Head of caudate nucleus (tissue), 42 donors: ENCODE measurements at places on chromosomes 13 and 19.

DNA sequence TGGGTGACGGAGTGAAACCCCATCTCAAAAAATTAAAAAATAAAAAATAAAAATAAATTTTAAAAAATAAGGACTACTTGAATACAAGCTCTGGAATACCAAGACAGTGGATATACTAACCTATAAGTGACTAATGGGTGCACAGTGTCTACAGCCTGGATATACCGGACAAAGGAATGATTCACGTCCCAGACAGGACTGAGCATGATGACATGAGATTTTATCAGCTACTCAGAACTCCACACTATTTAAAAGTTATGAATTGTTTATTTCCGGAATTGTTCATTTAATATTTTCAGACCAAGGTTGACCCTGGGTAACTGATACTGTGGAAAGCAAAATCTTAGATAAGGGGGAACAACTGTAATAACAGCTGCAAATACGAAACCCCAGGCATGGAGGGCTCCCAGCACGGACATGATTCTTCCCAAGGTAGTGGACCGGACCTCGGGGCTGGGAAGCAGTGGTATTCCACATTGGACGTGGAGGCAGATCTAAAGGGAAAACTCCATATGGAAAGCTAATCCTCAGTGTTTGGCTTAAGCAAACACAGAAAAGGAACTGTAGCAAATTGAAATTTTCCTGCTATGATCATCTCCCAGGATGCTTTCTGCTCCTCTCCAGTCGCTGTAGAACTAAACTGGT is 102.6 kb upstream of the TSHZ3 start:
- DNase-seq = no peak

- no peak for DNase-seq
These were observed 78.8 kb upstream of the TPP2 start for GRCh38 chr13:102517959-102518358.

DNA sequence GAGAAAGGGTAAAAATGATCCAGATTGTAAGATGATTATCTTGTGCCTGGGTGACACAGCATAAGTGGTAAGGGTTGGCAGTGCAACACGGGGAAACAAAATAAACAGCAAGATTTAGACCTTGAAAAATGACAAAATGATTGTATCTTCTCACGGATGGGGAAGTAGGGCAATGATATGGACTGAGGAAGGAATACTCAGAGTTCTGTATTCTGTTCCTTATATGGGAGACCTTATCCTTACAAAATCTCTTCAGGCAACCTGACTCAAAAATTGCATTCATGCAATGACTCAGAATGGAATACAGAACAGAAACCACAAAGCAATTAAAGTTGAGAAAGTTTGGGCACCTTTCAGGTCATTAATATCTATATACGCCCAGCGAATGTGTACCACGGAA is 149.0 kb downstream of the HS6ST3 start:
- DNase-seq = no peak

- no peak for DNase-seq
These were observed 43.8 kb downstream of the ZNRF4 start for GRCh38 chr19:5498830-5499550.

- peak; percentile 50 for DNase-seq
These were observed 26.4 kb upstream of the DPP9 start for GRCh38 chr19:4749870-4750590.

DNA sequence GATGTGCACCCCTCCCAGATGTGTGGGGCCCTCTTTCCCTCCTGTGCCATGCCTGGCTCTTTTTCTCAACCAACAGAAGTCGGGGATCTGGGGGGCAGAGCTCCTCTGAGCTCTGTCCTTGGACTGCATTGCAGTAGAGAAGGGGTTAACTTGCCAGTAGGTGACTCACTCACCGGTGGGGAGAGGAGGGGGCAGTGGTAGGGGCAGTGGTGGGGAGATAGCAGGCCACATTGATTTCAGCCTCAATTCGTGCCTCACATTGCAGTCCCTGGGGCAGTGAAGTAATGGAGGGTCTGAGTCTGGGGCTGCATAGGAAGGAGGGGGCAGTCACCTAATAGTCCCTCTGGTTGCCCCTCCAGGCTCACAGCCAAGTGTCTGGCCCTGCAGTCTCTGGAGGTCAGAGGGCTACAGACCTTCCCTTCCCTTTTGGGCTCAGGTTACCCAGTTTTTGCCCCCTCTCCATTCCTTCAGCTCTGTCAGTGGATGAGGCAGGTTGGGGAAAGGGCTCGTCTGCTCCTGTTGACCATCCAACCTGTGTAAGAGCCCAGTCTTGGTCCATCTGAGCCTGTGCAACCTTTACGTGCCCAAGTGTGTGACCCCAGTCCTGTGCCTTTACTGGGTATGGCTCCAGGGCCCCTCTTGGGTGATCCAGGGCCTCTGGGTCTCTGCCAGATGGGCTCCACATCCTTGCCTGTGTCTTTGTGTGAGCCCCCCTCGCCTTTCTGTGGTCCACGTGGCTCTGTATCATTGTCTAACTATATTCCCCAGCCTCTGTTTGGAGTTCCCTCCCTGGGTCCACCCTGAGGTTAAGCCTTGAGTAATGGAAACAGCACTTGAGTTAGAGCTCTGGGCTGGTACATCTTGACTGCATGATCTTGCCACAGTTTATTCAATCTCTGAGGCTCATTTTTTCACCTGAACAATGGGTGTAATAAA is 13.0 kb downstream of the CIC start:
- no peak for DNase-seq

GRCh38 chr13:75294110-75294509 is 187.9 kb downstream of the TBC1D4 start:
- no peak for DNase-seq

- DNase-seq = no peak
These were observed 1716.7 kb downstream of the SLITRK1 start for GRCh38 chr13:82165396-82166174.

GRCh38 chr19:30563691-30564090 is 191.5 kb downstream of the ZNF536 start:
- DNase-seq = no peak

- DNase-seq = no peak
These were observed 671.0 kb downstream of the PCDH9 start for GRCh38 chr13:66559093-66559492.

- DNase-seq = no peak
These were observed 72.8 kb upstream of the CLDN10 start for GRCh38 chr13:95479731-95480130.

DNA sequence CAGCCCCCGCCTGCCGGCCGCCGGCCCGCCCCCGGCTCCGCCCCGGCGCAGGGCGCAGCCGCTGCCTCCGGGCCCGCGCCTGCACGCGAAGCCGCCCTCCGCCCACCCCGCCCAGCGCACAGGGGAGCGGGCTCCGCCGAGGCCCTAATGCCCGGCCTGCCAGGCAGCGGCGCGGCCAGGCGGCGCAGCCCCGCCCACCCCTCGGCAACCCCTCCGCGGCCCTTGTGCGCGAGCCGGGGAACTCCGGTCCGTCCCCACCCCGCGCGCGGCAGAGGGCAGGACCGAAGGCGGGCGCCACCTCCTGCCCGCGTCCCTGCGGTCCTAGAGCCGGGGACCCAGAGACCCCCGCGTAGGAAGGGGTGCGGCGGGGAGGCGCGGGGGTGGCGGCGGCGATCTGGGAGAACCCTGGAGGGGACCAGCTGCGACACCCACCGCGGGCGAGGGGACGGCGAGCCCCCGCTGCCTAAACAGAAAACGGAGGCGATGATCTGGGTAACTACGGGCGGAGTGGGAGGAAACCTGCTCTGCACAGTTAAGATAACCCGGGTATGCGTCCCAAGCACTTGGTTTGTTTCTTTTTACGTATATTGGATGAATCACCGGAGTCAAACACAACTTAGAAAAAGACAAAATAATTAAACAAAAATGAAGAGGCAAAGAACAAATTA is 350 bp upstream of the USP12 start:
- DNase-seq = peak; percentile 93

- no peak for DNase-seq
These were observed 117.5 kb downstream of the CCNA1 start for GRCh38 chr13:36549755-36550154.

DNA sequence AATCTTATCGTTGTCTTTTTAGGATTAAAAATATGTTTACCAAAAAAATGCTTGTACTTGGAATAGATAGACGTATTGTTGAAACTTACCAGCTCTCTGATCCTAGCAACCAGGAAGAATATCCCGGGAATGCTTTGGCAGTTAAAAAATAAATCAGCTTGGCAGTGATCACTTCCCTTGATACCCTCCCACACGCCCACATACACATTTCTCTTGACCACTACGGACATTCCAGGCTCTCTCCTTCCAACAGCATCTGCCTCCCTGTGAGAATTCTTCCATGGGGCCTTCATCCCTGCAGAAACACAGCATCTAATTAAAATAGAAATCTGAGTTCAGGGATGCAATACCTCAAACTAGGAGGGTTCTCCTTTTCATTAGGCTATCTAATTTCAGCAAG is 57.9 kb downstream of the THSD1 start:
- no peak for DNase-seq

DNA sequence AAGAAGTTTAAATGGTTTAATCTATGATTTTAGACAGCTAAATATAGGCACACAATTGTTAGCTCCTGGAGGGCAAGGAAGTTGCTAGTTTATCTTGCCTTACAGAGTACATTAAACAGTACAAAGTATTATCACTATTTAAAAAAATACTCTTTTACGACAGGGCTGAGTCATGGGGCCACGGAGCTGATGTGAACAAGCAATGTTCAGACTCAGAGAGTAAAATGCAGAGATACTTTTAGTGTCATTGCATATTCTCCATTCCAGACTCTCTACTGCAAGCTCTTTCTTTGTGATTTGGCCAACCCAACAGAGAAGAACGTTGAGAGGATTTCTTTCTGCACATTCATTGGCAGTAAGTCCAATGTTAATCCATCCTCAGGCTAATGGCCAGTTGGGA is 352.4 kb downstream of the SPRY2 start:
- no peak for DNase-seq
